ENCODE measurements at places on chromosomes 4 and X.

DNA sequence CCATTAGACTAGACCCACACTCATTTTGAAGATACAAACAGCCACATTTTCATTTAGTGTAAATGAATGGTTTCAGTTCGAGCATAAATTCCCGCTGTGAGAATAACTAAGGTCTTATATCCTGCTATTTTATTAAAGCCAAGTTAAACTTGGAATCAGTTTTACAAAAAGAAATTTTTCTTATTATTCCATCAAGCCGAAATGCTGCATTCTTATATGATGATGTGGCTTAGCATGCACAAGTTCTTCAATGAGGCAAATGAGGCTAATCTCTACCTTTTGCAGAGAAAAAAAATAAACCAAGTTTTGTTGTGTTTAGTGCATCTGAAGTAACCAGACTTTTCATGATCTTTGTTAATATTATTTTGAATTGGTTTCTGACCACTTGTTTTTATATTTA, 953.9 kb upstream of the PCDH10 start:
- DNase-seq = no peak

DNA sequence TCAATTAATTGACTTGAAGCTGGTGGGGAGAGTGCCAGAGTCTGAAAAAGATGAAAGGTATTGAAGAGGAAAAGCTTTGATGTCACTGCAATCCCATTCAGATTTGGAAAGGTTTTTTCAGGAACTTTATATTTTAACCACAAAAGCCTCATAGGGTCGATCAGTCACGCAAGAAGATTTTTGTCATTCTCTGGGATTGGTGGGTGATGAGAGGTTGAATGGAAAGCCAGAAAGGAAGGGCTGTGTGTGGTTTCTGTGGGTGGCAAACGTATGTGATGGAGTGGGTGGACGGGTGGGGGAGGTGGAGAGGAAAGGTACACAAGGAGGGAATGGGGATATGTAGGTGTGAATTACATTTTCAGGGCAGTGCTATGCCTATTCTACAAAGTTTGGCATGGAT, 173.8 kb upstream of the SCML1 start:
- no peak for DNase-seq

DNA sequence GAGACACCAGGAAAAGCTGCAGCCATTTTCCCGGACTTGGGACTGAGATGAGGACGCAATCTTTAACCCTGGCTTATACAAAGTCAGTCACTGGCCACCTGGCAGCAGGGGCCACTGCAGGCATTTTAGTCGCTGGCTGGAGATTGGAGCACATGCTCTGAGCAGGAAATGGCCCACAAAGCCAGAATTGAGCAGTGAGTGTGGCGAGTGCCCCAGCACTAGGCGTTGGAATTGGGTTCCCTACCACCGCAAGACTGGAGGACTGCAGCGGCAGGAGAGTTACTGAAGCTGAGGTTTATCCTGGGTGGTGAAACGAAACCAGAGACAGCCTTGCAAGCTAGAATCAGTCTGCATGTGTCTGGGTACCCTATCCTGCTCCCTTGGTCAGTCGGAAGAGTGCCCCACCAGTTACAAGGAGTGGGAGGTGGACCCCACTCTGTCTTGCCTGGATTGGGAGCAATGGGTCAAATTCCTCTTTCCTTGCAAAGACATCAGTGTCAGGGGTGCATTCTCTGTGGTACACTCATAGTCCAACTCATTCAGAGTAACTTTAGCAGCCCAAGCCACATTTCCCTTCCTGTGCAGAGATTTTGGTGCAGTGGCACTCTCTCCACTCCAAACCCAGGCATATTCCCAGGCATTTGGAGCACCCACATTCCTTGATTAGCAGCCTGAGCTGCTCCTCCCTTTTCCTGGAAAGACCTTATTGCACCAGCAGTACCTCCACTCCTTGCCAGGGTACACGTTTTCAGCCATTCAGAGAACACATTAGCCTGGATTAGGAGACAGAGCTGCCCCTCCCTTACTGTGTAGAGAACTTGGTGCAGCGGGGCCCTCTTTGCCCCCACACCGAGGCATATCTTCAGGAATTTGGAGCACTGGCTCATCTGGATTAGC, 36.7 kb upstream of the PLK4 start:
- DNase-seq = no peak

DNA sequence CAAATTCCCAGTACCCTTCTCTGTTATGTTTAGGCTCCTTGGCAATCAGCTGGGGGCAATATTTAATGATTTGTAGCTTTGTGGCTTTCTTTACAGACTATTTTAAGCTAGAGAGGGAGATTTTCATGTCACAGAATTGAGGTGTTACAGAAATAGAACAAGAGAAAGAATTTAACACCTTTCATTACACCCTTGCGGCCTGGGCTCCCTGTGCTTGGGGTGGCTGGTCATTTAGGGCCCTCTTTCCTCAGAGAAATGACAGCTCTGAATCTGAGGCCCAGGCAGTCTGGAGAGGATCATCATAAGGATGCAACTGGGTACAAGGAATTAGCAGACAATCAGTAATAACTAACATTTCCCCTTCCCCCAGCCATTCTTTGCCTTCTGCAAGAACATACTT, 104.5 kb upstream of the INTU start:
- no peak for DNase-seq

GRCh38 chr4:40940317-40940741, 190.6 kb downstream of the NSUN7 start:
- DNase-seq = no peak

DNA sequence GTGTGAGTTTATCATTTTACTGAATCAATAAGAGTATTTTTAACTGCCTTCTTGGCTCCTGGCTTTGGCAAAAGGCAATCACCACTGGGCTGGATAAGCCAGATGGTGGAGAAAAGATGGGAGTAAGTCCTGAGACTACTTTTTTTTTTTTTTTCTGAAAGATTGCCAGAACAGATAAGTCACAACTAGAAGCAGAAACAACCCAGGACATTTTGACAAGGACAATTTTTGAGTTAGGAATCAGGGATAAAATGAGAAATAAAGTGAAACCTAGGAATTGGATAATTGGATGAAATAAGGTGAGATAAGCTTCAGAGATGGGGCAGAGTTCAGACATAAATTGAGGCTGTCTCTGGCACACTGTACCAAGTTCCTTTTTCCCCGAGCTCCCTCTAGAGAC, 471.0 kb downstream of the KLHL13 start:
- no peak for DNase-seq

DNA sequence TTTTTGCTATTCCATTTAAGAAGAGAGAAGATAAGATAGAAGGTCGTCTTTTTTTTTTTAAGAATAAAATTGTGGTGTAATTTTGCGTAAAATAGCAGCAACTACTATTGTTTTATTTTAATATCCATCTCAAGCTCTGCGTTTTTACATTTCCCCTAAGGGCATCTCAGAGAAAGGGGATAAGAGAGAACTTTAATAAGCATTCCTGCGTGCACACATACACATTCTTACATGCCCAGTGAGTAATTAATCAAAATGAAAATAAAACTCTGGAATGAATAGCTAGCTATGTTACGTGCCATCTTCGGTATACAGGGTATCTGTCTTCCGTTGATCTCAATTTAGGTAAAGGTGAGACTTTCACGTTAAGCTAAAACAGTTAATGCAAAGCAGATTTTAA, 200.3 kb upstream of the TENM3 start:
- no peak for DNase-seq

GRCh38 chr4:140996766-140997165, 136.5 kb downstream of the RNF150 start:
- DNase-seq = no peak

DNA sequence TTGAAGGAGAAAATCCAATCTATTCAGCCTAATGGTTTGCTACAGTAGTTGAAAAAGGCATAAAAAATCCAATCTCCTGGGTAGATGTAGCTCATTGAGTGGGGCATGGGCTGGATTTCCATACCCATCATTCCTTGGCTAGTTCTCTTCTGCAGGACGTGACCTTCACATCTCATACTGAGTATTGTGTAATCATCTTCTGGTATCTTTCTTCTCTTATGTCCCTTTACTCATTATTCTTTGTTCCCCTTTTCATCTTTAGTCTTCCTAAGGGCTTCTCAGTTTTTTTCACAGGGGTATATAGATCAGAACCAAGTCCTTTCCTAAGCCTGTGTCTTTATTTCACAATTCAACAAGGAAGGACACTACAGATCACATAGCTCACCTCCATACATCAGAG, 727.6 kb upstream of the MAGEB2 start:
- DNase-seq = no peak

GRCh38 chrX:71366674-71367256, 608 bp downstream of the TAF1 start:
- no peak for DNase-seq

DNA sequence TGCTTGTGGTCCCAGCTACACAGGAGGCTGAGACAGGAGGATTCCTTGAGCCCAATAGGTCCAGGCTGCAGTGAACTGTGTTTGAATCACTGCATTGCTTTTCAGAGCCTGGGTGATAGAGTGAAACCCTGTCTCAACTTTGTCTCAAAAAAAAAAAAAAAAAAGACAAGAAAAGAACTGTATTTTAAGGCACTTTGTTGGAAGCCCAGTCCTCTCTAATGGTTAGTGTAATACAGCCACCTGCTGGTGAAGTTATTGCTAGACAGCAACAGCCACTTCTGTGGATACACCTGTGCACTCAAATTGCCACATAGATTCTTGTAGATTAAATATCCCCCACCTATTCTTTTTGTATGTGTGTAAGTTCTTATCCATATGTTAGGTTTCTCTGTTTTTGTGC, 10.1 kb upstream of the FGG start:
- DNase-seq = no peak

DNA sequence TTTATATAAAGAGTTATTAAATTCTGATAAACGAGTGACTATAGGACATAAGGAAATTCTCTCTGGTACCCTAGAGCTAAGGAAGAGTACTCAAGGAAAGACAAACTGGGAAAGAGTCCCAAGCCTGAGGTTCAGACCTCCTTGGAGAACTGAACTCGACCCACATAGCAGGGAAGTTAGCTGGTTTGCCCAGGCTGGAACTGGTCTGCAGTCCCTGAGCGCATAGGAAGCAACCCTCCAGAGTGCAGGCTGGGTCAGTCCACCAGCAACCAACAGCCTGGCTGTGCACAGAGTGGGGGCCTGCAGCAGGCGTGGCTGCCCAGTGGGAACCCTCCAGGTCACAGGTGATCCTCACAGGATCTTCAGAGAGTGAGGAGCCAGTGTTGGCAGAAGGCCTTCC, 114.1 kb downstream of the SOWAHB start:
- DNase-seq = no peak

DNA sequence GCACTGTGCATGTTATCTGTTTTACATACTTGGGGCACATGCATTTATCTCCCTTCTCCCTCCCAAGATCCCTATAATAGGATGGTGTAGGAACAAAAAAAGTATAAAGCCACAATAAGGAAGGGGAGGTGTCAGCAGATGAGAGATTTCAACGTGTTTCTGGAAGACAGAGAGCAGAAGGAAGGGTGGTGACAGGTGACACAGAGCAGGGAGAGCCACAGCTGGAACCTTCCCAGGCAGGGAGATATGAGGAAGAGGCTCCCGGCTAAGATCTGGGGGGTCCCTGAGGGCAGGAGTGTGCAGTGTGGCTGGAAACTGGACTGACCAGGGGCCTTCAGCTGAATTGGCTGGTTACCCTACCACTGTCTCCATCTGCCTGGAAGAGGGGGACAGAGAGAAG, 107.4 kb downstream of the BCOR start:
- DNase-seq = no peak

- DNase-seq = no peak
Measured at GRCh38 chrX:50211510-50211909, 6.9 kb downstream of the CCNB3 start.

GRCh38 chr4:31085689-31086088, 365.5 kb downstream of the PCDH7 start:
- DNase-seq = no peak

GRCh38 chrX:149092179-149092578, 412.9 kb downstream of the IDS start:
- DNase-seq = no peak

DNA sequence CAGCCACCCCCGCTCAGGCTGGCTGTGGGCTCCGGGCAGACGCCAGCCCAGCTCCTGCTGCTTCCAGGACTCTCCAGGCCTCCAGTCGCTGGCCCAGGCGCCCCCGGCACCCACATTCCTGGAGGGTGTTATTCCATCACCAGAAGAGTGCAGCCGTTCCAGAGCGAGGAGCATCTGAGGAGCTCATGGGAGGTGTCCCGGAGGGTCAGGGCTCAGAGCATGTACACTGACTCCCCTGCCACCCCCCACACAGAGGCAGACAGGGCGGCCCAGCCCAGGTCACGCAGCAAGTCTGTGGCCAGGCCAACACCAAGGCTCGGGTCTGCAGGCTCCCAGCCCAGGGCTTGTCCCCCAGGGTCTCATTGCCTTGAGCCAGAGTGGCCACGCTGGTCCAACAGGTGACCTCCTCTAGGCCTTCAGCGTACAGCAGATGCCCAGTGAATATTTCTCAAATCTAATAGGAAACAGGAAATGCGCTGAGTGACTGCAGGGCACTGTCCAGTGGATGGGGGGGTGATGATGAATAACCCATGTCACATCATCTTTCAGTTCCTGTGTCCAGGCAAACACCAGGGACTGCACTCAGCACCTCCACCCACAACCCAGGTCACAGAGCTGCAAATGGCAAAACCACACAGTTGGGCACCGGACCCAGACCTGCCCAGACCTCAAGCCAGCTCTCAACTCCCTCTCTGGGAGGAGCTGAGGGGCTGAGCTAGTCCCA, 37.2 kb downstream of the ABLIM2 start:
- DNase-seq = no peak

DNA sequence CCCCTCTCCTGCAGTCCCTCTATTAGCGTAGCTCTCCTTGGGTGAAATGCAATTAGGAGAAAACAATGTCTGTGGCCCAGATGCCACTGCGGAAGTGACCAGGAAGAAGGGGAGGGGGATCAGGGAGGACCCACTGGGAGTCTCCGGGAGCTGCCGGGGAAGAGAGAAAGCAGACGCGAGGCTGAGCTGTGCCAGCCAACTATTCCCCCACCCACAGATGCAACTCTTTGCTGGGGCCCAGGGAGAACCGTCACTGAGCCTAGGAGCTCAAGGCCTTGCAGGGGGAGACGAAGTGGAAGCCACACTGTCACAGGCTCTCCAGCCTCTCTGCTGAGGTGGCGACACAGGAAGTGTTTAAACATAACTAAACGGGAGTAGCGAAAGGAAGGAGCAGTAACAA, 149.2 kb downstream of the BCOR start:
- no peak for DNase-seq

DNA sequence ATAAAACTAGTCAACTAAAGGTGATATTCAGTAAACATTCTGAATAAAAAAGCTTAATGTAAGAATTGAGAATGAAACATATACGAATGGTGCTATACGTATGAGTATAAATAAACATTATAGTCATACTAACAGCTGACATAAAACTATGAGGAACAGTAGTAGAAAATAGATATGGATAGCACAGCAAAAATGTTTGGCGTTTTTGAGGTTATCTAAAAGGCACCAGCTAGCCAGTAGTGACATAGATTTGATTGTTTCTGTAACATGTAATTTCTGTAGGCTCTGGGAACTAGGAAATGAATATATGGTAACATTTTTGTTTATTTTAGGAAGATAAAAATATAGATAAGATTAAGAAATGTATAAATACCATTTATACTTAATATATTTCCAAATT, 69.3 kb downstream of the SNX25 start:
- no peak for DNase-seq

DNA sequence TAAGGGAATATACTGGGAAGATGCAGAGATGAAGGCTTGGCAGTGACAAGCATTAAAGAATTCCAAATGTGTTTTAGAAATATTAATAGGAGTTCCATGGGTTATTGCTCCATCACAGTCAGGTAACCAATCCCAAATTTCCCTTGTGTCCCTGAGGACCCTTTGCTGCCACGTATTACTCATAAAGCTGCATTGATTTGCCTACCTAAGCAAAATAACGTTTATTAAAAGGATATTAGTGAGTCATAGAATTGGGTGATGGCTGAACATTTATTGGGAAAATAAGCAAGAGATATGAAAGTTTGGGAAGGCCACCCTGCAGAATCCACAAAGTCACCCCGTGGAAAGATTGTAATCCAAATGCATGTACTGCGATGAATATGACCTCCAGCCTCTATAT, 782.1 kb downstream of the RAPGEF2 start:
- no peak for DNase-seq
